Activated CD4-positive, alpha-beta T cell treated with anti-CD3 and anti-CD28 coated beads, Interleukin-2, amount 50 U/mL, for 4 hours (primary cell): ENCODE measurements at places on chromosomes 1 and 21.
A peak's percentile ranks its signal among the peaks of the same experiment; 100 is the strongest.

DNA sequence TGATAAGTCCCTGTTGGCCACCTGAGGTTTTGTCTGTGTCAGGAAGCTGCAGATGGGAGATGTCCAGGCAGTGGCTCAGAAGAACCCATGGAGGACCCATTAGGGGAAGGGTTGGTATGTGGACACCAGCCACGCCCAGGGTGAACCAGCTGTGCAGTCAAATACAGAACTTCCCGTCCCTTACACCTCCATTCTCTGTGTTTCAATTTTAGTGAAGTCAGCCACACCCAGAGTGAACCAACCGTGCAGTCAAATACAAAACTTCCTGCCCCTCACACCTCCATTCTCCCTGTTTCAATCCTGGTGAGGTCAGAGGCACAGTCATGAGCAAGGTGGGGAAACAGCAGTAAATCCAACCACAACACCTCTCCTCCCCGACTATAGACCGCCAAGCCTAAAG lies 27.4 kb downstream of the BACE2 start:
- DNase-seq, result no peak

GRCh38 chr21:36508948-36509347 lies 29.0 kb upstream of the CLDN14 start:
- DNase-seq, result no peak

DNA sequence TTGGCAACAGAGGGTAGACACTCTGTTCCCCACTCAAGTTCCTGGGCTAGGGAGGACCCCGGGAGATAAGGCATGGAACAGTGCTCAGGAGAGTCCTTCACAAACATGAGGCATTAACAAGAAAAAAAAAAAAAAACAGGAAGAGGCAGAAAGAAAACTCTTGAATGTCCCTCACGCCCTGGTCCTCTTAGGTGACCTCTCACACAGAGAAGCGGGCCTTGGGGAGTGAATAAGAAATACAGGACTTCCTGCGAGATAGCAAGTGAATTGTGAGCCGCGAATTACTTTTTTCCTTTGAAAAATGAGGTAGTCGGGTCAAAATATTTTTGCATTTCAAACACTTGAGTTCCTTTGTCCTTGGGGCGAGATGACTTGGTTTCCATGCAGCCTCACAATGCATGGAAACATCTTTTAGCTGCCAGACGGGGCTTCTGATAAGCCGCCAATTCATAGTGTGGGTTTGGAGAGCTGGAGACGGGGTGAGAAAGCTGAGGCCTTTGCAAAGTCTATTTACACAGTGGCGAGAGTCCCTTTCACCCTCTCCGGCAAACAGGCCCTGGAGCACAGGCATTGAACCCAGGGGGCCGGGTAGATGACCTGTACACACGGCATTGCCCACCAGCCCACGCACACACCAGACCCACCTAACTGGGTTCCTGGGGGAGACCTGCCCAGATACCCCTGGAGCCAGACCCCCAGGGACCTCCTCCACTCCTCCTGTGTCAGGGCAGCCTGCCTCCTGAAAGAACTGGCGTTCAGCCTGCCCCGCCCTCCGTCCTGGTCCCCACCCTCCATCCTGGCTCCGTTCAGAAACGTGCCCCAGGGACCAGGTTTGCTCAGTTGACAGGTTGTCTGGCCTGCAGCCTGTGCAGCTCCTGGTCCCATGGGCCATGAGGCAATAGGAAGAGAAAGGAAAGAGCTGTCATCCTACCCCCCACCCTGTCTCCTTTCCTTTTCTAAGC lies 192.3 kb downstream of the PRDM16 start:
- no peak for DNase-seq

DNA sequence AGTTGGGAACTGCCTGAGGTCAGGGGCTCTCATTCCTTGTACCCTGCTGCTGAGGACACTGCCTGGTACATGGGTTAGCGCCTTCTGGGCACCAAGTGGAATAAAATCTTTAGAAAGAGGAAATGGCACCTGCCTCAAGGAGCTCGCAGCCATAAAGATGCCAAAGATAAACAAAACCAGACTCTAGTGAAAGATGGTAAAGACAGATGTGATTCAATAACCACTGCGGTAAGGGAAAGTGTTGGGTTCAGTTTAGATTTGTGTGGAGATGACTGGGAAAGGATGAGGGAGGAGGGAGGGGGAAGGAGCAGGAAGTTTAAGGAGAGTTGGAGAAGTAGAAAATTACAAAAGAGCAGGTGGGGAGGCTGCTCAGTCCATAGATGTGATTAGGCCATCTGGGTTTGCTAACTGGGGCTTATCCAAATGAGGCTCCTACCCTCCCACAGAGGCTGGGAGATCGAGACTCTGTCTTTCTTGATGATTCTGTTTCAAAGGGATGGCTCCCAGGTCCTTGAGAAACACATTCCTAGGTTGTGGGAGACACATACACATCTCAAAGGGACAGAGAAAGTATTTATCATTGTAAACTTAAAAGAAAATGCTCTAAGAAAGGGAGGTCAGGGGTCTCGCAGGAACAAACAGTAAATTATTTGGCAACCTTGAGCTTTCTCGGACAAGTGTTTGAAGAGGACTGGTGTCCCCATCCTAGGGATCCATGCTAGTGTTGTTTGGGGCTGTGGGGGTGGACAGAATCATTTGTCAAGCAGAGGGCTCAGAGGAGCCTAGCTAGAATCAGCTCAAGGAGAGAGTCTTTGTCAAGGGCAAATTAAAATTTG lies 65.7 kb upstream of the MORC3 start:
- no peak for DNase-seq

GRCh38 chr1:35958558-35958957 lies 27.7 kb downstream of the AGO3 start:
- no peak for DNase-seq

DNA sequence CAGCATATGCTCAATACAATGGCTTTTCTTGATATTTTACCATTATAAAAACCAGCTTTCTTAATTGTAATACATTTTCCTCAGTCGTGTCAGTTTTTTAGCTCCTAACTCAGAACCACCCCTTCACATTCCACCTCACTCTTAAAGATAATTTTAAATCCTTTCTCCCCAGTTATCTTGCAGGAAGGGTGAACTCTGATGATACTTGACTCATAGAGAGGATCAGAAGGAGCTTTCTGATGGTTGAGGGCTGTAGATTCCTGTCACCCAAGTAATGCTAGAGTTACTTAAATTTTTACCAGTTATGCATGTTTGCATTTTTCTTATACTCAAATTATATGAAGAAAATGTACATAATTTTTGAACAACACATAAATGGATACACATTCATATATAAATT lies 233.7 kb downstream of the NCAM2 start:
- DNase-seq, result no peak

DNA sequence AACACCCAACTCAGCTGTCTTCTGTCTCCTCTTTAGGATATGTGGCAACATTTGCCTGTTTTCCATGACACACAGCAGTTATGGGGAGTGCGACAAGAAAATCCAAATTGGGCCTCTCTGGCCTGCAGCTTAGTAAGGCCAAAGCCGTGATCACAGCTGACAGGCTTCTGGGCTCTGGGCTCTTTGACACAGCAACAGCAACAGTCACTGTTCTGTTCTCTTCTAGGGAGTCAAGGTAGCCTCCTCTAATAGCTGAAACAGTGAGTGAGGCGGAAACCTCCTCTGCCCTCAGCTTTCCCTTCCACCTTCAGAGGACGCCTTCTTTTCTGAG lies 19.0 kb downstream of the CLCA1 start:
- DNase-seq, result no peak

DNA sequence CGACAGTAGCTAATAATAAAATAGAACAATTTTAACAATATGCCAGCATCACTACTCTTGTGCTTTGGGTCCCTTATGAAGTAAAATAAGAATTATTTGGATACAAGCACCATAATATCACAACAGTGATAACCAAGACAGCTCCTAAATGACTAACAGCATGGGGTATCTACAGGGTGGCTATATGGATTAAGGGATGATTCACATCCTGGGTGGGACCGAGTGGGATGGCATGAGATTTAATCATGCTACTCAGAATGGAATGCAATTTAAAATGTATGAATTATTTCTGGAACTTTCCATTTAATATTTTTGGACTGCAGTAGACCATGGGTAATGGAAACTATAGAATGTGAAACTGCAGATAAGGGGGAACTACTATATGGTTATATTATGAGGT lies 28.1 kb upstream of the B3GALNT2 start:
- no peak for DNase-seq

DNA sequence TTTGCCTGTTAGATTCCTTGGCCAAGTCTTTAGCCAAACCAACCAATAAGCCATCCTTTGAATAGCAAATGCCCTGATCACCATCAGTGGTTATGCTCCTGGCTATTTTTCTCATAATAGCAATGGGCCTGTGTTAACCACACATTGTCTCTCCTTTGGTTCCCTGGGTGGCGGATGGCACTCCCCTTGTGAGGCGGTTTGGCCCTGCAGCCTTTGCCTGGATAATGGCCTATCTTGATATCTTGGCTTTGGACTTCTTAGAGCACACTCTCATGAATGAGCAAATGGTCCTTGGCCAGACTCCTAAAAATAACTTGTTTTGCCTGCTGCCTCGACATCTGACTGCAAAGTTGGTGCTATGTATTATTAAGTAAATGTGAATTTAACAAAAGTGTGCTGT lies 22.4 kb upstream of the ZBTB18 start:
- no peak for DNase-seq

DNA sequence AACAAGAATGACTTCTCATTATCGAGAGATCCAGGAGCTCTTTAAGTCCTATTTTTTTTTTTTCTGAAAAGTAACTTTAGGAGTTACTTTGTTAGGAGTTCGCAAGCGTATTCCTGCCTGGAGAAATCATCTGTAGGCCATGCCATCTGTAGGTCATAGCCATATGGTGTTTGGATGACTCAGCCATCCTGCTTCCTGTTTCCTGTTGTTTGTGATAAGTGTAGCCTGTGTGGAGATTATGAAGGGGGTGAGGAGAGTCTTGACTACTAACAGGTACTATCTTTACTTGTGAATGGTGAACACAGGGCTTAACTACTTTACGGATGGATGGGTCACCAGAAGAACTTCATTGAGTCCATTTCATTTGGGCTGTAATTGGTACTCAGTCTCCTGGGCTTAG lies 327.2 kb downstream of the PTPRU start:
- no peak for DNase-seq

- no peak for DNase-seq
These were observed 122.3 kb upstream of the GRIK3 start for GRCh38 chr1:37156646-37157045.

DNA sequence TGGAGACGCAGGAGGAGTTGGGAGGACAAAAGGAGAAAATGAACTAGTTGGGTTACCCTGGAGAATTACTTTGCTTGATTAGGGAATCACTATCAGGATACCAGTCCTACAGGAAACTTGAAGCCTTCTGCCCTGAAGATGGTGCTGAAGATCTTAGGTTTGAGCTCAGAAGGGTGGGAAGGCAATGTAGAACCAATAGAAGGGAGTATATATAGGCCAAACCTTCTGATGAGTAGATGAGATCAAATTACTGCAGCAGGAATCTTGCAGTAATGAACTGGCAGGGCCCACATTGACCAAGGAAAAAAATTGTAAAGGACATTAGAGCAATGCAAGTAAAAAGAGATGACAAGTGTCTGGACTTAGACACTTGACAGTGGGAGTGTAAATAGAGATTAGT lies 116.3 kb upstream of the CACYBP start:
- no peak for DNase-seq

GRCh38 chr1:219174460-219175211 lies 958 bp downstream of the LYPLAL1 start:
- DNase-seq, result no peak

DNA sequence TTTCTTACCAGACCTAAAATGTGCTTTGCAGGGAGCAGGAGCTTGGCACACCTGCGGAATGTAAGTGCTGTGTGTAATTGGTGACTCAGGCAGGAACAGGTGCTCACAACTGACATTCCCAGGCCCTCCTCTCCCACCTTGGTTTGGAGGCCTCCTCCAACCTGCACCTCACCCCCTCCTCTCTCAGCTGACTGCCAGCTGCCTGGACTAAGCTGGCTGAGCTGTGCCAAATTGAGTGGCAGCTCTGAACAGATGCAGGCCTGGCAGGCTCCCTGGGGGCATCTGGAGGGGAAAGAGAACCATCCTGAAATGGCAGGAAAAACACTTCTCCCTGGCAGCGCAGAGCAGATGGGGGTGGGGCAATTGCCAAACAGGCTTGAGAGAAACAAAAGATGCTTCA lies 91.7 kb upstream of the PGBD5 start:
- no peak for DNase-seq

GRCh38 chr1:45152126-45152525 lies 54.3 kb downstream of the ZSWIM5 start:
- no peak for DNase-seq

- no peak for DNase-seq
These were observed 44.8 kb downstream of the NUF2 start for GRCh38 chr1:163366555-163366954.

- DNase-seq, result peak; percentile 1
These were observed 80.2 kb upstream of the GREM2 start for GRCh38 chr1:240691909-240692705.

GRCh38 chr1:245398180-245398579 lies 243.4 kb downstream of the KIF26B start:
- DNase-seq, result no peak

DNA sequence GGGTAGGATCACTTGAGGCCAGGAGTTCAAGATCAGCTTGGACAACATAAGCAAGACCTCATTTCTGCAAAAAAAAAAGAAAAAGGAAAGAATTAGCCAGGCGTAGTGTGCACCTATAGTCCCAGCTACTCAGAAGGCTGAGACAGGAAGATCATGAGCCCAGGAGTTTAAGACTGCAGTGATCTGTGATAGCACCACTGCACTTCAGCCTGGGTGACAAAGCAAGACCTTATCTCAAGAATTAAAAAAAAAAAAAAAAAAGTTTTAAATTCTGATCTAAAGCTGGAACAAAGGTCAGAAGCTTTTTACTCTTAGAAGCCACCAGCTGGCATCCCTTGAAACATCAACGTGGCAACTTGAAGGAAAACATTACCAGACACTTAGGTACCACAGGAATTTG lies 45.3 kb downstream of the HENMT1 start:
- no peak for DNase-seq

- DNase-seq, result no peak
These were observed 239.6 kb upstream of the BEND5 start for GRCh38 chr1:49016030-49016977.

DNA sequence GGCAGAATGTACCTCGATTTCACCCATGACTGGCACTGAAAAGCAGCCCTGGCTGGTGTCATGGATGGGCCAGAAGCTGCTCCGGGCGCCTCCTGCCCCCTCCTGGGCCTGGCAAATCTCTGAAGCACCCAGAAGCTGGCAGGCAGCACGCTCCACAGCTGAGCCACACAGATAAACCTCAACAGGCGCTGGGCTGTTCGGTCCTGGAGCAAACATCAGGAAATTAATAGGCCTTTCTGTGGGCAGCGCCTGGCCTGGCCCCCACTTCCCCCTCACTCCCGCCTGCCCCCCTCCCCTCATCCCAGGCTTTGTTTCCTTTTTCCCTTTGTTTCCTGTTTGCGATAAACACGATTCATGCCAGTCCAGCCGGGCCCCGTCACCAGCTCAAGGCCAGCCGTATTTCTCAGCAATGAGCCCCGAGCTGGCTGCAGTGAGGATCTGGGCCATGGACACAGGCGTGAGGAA lies 20.1 kb upstream of the DISP3 start:
- DNase-seq, result no peak

GRCh38 chr1:101262630-101263348 lies 26.0 kb downstream of the S1PR1 start:
- DNase-seq, result no peak
